ENCODE measurements at places on chromosomes 1 and 21.

DNA sequence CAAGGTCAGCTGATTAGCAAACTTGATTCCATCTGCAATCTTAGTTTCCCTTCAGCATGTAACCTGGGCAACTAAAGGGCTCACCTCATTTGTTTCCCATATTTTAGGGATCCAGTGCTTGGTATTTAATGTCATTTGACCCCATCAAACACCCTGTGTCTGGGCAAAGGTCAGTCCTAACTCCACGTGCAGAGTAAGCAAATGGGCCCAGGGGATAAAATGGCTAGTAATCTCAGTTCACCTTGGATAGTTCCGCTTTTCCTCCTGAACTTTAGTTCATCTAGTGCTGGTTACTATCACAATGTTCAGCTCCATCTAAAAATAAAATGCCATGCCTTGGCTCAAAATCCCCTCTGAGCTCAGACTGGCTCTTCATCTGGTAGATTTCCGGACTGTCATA is 19.5 kb downstream of the PRKAB2 start:
- no peak for DNase-seq

DNA sequence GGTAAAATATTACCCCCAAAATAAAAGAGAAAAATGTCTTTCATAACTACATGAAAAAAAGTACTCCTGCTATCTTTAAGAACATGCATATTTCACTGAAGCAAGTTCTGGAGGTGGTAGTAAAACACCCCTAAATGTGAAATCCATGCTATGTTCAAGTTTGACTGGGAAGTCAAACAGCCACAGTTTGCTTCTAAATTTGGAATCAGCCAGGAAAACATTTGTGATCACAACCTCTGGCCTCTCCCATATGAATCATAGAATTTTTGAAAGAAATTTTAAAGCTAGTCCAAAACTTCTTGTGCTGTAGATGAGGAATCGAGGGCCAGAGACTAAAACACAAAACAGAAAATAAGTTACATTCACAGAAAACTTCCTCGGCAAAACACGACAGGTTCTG is 6.6 kb downstream of the SORT1 start:
- DNase-seq = no peak

DNA sequence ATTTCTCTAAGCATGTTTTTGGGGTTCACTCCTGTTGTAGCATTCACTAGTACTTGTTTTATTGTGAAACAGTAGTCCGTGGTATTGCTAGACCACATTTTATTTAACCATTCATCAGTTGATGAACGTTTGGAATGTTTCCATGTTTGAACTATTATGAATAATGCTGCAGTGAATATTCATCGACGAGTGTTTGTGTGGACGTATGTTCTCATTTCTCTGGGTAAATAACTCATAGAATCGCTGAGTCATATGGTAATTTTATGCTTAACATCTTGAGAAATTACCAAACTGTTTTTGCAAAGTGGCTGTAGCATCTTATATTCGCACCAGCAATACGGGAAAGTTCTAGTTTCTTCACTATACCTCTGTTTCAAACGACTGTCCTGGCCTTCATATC is 28.0 kb upstream of the KAZN start:
- DNase-seq = no peak

DNA sequence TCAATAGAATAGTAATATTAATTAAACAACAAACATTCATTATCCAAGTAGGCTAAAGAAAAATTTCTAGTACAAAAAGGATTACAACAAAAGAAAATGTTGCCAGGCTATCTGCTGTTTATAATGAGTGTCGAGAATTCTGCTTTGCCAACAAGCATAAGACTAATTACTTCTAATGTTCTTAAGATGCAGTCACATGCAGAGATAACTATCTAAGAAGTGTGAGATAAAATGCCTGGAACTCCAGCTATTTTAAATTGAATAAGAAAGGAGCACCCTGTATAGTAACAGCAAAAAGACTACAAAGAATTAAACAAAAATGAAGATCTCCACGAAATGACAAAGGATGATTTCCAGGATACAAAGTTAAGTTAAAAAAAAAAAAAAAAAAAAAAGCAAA is 59.9 kb downstream of the APP start:
- no peak for DNase-seq

- no peak for DNase-seq
These were observed 165.5 kb upstream of the TMEM51 start for GRCh38 chr1:14987829-14988603.

- no peak for DNase-seq
These were observed 89.4 kb downstream of the PTPRU start for GRCh38 chr1:29325675-29326074.

DNA sequence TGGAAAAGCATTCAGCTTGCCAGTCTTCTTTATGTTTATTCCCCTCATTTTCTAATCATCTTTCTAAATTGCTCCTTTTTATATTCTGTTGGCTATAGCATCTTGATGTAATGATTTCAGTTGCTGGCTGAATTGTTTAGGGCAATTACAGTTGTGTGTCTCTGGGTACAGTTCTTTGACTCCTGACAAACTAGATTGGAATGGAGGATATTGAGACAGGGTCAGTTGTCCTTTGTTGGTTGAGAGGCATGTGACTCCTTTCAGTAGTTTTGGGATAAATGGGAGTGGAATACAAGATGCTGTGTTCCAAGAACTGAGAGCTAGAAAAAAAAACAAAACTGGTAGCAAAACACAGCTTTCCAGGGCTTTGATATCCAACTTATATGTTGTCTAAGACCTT is 1.5 kb downstream of the CENPF start:
- DNase-seq = no peak

DNA sequence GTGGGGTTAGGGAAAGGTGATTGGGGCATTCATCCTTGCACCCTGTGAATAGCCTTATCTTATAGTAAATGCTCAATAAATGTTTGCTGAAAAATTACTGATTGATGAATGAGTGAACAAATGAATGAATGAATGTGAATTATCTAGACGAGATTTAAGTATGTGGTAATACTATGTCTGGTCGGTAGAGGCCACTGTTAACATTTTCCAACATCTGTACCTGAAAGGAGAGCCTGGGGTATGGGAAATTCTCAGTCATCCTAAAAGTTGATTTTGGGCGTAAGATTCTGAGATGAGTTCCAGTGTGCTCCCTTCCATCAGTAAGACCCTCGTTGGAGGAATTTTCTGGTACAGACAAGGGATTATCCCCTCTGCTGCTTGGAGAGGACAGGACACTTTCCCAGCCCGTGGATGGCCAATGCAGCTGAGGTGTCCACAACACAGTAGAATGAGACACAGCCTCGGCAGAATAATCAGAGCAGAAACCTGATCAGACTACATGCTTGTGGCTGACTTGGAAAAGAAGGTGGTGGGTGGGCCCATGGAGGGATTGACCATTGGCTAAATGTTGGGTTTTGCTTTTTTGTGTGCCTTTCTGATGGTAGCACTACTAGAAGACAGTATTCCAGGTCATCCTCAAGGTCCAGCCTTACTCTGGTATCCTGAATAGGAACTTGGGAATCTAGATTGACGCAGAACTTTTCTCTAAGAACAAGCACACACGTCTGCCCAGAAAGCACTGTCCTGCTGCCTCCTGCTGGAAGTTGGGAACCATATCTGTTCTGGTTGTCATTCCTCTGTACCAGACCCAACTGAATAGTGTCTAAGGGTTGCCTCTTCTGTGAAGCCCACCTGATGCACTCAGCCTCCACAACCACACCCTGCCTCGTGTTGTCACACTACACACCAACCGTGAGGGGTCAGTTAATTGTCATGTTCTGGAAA is 262.0 kb downstream of the TNR start:
- DNase-seq = no peak

GRCh38 chr1:154770897-154771594 is 99.0 kb downstream of the KCNN3 start:
- DNase-seq = no peak

DNA sequence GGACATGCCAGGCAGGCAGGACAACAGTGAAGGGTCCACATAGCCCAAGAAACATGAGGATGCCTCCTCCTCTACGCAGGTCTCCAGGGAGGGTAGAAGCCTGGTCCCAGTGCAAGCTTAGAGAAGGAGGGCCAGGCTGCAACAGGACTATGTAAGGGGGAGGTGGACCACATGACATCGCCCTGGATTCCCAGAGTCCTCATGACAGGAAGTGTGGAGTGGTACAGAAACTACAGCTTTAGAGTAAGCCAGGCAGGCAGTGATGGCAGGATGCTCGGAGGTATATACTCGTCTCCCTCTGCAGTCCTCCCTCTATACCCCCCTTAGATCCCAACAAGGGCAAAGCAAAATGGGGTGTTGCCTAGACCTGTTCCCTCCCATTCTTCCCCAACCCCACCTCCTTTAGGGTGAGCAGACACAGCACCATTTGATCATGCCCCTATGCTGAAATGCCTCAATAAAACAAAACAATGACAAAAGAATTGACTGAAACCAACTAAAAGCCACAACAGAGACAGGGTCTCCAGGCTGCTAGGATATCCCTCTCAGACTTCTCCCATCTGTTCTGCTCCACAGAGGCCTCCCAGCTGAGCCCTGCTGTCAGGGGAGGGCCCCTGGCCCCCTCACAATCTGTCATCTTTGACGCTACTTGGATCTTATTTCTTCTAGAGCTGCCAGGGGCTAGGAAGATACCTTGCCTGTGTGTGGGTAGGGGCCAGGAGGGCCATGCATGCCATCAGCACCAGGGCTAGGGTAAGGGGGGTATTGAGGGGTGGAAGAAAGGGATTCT is 13.1 kb downstream of the FAM78B start:
- no peak for DNase-seq

DNA sequence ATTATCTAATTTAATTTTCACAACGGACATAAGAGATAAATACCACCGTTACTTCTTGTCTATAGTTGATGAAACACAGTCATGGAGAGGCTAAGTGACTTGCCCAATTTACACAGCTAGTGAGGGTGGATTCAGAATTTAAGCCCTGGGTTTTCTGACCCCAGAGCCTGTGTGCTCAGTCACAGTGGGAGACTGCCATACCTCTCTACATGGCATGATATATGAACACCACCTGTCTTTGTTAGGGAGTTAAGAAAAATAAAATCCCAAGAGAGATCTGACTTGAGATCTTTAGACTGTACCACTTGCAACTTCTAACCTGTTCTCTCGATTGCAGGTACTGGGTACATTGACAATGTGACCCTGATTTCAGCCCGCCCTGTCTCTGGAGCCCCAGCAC is 40.3 kb downstream of the LAMC2 start:
- DNase-seq = no peak

- DNase-seq = no peak
These were observed 192.2 kb downstream of the FASLG start for GRCh38 chr1:172851077-172851476.

DNA sequence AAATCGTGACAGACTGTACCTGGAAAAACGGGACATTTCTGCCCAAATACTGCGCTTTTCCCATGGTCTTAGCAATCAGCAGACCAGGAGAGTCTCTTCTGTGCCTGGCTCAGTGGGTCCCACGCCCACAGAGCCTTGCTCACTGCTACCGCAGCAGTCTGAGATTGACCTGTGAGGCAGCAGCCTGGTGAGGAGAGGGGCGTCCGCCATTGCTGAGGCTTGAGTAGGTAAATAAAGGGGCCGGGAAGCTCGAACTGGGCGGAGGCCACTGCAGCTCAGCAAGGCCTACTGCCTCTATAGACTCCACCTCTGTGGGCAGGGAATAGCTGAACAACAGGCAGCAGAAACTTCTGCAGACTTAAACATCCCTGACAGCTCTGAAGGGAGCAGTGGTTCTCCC is 203.1 kb downstream of the DENND1B start:
- DNase-seq = no peak

- no peak for DNase-seq
These were observed at the start of gene ADAMTS4 for GRCh38 chr1:161198897-161199431. TSS of gene ADAMTS4 (minus strand) at chr1:161199054. CDS start at chr1:161198627, 427 bp downstream.

DNA sequence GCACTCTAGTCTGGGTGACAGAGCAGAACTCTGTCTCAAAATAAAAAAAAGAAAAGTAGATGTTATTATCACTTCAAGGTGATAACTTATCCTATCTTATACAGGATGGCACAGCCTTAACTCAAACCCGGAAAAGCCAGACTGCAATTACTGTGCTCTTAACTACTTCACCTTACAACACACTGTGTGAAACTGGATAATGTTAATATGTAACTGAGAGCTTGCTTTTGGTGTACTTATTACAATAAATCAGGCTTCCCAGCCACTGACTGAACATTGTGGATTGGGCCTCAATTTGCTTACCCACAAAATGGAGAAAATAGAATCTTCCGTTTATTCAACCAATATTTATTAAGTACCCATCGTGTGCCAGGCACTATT is 1.4 kb downstream of the ORC1 start:
- DNase-seq = no peak

DNA sequence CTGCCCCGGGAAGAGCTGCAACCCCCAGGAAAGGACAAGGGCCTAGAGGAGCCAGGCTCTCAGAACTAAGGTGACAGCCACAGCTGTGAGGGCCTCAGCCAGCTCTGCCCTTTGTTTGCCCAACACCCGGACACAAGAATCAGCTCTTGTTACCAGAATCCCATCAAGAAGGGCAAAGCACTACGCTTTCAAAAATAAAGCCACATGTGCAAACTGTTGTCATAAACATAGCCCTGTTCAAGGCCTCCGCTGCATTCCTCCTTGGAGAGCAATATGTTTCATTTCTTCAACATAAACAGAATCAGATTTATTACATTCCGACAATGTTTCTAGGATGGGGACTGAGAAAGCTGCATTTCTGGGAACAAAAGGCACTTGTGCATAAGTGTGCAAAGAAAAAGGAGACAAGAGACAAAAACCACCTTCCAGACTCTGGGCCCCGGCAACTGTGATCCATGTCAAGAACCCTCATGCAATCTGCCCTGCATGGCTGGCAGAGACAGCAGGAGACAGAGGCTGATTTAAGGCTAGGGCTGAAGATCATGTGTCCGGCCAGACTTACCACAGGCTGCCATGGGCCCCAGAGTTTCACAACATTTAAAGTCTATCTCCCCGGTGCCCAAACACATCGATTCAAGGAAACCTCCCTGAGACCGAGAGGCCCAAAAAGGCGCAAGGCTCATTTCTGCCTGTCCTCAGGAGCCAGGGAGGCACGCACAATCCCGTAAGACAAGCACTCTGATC is 71.0 kb downstream of the SSBP3 start:
- no peak for DNase-seq

GRCh38 chr1:44227211-44227610 is 13.9 kb downstream of the DMAP1 start:
- DNase-seq = no peak

DNA sequence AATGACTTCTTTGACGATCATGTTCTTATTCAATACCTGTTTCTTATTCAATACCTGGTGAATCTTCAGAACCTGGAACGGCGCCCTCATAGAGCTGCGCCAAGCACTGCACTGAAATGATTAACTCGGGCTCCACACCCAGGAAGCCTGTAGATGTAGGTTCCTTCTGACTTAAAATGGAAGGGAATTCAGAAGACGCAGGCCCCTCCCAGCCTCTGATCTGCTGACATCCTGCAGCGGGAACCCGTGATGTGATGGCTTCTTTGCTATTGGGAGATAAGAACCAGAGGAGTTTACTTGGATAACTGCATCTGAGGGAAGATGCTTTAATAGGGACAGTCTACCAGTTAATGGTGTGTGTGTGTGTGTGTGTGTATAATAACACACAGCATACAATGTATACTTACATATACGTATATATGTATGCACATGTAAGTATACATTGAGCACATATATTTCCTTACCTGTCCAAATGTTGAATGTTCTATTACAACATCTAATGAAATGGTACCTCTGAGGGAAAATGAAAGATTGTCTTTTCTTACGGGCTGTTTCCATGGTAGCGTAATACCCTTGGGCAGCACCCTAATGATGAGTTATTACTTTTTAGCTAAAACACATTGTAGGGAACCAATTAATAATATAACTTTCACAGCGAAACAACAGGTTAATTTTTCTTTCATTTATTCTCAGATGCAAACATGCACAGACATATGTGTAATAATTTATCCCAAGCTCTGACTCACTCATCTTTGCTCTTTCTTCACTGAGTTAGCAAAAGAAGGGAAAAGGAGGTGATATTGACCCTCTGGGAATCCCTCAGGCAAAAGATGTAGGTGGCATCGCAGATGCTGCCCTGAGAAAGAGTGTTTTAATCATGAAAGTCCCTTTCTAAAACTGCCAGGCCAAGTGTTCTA is 379.8 kb downstream of the SIPA1L2 start:
- no peak for DNase-seq
